ENCODE measurements at places on chromosomes 1 and 21.

DNA sequence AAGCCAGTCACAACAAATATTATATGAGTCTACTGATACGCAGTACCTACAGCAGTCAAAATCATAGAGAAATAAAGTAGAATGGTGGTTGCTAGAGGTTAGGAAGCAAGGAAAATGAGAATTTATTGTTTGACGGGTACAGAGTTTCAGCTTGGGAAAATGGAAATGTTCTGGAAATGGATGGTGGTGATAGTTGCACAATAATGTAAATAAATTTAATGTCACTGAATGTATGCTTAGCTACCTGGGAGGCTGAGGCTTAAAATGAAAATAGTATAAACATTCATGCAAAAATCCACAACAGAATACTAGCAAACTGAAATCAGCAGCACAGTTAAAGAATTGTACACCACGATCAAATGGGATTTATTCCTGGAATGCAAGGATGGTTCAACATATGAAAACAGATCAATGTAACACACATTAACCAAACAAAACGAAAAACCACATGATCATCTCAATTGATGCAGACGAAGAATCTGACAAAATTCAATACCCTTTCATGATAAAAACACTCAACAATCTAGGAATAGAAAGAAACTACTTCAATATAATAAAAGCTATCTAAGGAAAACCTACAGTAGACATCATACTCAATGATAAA, 10.7 kb downstream of the TUT4 start:
- DNase-seq, result no peak

DNA sequence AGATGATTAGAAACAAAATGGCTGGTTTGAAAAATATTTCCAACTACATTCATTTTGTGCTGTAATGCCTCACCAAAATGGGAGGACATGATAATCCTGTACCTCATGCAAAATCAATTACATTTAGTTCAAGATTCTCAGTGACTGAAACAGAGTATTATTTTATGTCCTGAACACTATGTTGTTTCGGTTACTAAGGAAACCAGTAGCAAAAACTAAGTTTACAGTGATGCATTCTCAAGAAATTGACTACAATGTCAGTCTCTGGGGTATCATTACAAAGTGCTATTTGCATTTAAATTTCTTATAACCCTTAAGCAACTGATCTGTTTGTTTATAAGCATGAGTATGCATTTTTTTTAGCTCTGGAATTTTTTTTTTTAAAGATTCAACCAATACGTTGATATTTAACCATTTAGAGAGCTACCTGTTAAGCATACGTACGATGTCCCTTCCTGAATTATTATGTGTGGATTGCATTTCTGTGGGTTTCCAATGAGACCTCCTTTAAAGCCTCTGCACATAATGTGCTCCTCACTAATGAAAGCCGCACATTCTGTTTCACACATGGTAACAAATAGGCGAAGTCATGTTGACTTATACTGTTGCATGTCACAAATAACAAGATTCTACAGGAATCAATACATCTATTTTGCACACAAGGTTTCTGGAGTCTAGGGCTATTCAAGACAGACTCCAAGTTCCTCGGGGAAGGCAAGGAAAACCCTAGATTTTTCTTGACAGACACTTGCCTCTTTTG, 1035.7 kb downstream of the ADGRL2 start:
- no peak for DNase-seq

- no peak for DNase-seq
These were observed 144.6 kb downstream of the PLPP3 start for GRCh38 chr1:56434740-56435139.

GRCh38 chr1:23727362-23727811, 15.9 kb upstream of the ELOA start:
- no peak for DNase-seq

GRCh38 chr1:180691322-180691913, 59.6 kb downstream of the XPR1 start:
- DNase-seq, result no peak

Measured in stimulated activated naive CD8-positive, alpha-beta T cell treated with anti-CD3 and anti-CD28 coated beads, Interleukin-15, Interleukin-2, amounts not matched to agents 100 U/mL and 50 U/mL, for 24 hours (primary cell).